ENCODE measurements at places on chromosomes 12 and 14.

DNA sequence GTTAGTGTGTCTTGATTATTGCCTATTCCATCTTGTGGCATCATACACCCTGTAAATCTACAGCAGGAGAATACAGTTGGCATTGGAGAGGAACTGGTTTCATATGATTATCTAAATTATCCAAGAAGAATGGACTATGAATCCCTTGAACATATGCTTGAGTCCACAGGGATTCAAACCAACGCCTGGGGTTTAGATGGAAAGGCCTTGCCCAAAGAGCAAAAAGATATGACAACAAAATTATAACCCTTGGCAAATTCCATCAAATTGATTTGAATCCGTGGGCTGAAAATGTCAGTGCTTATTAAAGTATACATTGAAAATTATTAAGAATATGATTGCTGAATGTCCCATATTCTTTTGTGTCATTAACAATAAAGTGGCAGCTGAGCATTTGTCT lies 108.2 kb downstream of the PDE3A start:
- no peak for DNase-seq

- no peak for DNase-seq
Measured at GRCh38 chr12:39581592-39581991, 38.0 kb downstream of the ABCD2 start.

DNA sequence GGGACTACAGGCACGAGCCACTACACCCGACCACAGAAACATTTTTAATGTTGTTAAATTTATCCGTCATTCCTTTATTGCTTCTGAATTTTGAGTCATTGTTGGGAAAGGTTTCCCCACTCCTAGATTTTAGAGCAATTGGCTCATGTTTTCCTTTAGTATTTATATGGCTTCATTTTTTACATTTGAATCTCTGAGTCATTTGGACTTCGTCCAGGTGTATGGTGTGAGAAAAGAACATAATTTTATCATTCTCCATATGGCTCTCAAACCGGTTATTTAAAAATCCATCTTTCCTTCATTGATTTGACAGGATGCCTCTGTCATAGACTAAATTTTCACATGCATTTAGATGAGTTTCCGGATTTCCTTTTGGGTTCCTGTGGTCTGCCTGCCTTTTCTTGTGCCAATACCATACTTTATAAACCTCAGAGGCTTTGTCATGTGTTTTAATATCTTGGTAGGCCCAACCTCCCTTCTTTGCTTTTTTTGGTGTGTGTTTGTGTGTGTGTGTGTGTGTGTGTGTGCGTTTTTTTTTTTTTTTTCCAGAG lies 30.9 kb downstream of the LRTM2 start:
- DNase-seq, result no peak

GRCh38 chr12:32821293-32821692 lies 65.6 kb upstream of the YARS2 start:
- no peak for DNase-seq

- DNase-seq, result no peak
Measured at GRCh38 chr12:91582811-91583210, 400.2 kb upstream of the DCN start.

- no peak for DNase-seq
Measured at GRCh38 chr14:102652194-102652593, 59.7 kb downstream of the RCOR1 start.
